ENCODE measurements at places on chromosomes 6 and 20.
A peak's percentile ranks its signal among the peaks of the same experiment; 100 is the strongest.

- no peak overlapping the region for H3K4me3 ChIP-seq
- no peaks in the 10 kb centered on the region for H3K27me3 ChIP-seq
- H3K36me3 ChIP-seq = no peaks in the 10 kb centered on the region
- no peak for DNase-seq
- no peaks in the 10 kb centered on the region for H3K4me1 ChIP-seq
These were observed 398.6 kb downstream of the KHDRBS2 start for GRCh38 chr6:61887423-61887822.

DNA sequence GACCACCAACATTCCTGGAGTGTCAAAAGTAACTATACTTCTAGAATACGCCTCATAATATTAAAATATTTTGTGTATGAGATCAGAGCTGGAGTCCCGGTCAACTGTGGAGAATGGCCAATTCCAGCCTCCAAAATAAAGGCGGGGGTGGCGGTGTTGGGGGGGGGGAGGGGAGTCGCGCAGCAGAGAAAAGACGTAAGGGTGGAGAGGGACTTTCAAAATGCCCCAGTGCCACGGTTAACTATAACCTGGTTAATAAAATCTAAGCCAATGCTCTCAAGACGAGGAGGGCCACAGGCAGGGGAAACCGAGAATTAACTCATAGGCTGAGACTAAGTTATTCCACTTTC is 1.3 kb downstream of the NUP153 start:
- H3K4me1 ChIP-seq = peaks cover 42% of the 10 kb centered on the region
- peak overlapping the region; percentile 93 for H3K4me3 ChIP-seq
- DNase-seq = peak; percentile 21
- H3K27ac ChIP-seq = peak overlapping the region; percentile 88
- H3K27me3 ChIP-seq = no peaks in the 10 kb centered on the region

DNA sequence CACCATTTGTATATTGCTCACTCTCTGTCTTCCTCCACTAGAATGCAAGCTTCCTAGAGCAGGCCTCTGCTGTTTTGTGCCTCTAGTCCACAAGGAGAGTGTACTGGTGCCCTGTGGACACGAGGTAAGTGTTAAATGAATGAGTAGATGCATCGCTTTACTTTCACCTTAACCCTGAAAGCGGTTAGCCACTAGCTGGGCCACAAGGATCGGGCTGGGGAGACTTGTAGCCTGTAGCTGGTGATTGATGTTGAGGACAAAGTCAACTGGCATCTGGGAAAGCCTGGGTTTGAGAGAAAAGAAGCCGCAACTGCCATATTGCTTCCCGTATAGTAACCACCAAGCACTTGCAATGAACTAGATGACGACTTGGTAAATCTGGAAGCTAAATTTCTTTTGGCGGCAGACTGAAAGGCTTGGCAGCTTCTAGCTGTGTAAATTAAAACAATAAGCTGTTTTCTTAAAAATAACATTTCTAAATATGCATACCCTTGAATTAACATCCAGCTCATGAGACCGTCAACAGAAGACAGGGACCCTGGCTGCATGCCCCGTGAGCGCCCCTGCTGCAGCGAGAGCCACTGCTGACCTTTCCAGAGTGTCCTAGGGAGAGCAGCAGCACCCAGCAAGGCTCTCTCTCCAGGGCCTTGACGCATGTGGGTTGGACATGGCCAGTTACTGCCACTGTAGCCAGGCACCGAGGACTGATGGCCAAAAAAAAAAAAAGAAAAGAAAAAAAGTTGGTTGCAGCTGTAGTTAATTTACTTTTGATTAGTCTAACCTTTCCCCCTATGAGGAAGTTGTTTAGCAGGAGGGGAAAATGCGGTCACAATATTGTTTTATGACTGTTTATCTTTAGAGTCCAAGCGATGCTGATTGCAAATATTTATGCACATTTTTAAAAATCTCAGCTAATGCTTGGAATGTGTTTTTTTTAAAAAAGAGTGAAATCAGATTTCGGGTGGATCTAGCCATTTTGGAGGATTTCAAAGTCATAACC is 315.1 kb downstream of the TFAP2C start:
- no peaks in the 10 kb centered on the region for H3K36me3 ChIP-seq
- H3K4me1 ChIP-seq = no peaks in the 10 kb centered on the region
- H3K4me3 ChIP-seq = no peak overlapping the region
- DNase-seq = no peak
- H3K27me3 ChIP-seq = peaks cover 12% of the 10 kb centered on the region

- H3K27me3 ChIP-seq = no peaks in the 10 kb centered on the region
- H3K4me3 ChIP-seq = no peak overlapping the region
- DNase-seq = no peak
- no peak overlapping the region for H3K27ac ChIP-seq
- H3K4me1 ChIP-seq = no peaks in the 10 kb centered on the region
These were observed 25.8 kb upstream of the SLC16A10 start for GRCh38 chr6:111061508-111061907.

- H3K27me3 ChIP-seq = no peaks in the 10 kb centered on the region
- DNase-seq = peak; percentile 13
- H3K4me1 ChIP-seq = peaks cover 13% of the 10 kb centered on the region
- H3K27ac ChIP-seq = peak overlapping the region; percentile 4
- no peaks in the 10 kb centered on the region for H3K36me3 ChIP-seq
These were observed 195.7 kb upstream of the SASH1 start for GRCh38 chr6:148146717-148147462.

DNA sequence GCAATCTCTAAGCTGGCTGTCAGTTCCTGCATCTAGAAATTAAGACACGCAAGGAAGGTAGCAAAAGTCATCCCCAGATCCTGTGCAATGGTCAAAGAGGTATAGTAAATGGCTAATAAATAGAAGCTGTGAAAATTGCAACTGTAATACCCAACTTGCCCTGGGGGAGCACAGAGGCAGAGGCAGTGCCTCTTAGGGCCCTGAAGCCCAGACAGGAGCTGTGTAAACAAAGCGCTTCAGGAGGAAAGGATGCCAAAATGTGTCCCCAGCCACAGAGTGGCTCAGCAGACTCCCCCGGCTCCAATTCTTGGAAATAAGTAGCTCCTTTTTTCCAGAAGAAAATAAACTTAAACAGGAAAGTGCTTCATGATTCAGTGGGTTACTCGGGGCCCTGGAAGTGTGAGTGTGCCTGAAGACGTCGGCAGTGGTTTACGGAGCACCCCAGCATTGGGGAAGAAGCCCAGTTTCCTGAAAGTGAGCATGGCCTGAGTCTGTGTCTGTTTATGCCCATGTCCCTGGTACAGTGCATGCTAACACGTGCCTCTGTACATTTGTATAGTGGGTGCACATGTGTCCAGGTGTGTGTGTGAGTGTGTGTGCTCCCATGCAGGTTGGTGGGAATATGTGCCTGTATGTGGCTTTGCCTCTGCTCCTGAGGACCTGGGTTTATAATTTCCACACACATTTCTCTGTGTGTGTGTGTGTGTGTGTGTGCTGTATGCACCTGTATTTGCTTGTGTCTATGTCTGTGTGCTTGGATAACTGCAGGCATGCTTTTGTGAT is 246.7 kb downstream of the MAFB start:
- no peaks in the 10 kb centered on the region for H3K4me1 ChIP-seq
- DNase-seq = no peak
- H3K27ac ChIP-seq = no peak overlapping the region

- no peaks in the 10 kb centered on the region for H3K27me3 ChIP-seq
- no peak overlapping the region for H3K4me3 ChIP-seq
- no peaks in the 10 kb centered on the region for H3K36me3 ChIP-seq
These were observed 374.9 kb upstream of the FLRT3 start for GRCh38 chr20:14712302-14712739.

DNA sequence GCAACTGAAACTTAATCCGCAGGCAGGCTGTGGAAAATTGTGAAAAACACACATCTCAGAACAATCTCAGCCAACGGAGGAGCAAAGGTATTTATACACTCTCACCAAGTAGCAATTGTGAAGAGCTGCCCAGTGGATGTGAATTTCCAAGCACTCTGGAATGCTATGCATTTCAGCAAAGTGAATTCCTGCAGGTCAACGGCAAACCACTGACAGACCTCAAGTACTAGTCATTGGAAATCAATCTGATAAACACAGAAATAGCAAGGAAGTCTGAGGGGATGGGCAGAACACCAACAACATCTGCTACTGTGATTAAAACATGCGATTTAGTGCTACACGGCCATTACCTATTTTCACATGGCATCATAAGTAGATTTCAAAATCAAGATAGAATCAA is 429.1 kb downstream of the HTR1B start:
- no peaks in the 10 kb centered on the region for H3K4me1 ChIP-seq
- no peaks in the 10 kb centered on the region for H3K36me3 ChIP-seq
- no peak overlapping the region for H3K4me3 ChIP-seq
- H3K27ac ChIP-seq = no peak overlapping the region
- H3K27me3 ChIP-seq = no peaks in the 10 kb centered on the region
- no peak for DNase-seq
